ENCODE measurements at places on chromosomes 2 and 18.

DNA sequence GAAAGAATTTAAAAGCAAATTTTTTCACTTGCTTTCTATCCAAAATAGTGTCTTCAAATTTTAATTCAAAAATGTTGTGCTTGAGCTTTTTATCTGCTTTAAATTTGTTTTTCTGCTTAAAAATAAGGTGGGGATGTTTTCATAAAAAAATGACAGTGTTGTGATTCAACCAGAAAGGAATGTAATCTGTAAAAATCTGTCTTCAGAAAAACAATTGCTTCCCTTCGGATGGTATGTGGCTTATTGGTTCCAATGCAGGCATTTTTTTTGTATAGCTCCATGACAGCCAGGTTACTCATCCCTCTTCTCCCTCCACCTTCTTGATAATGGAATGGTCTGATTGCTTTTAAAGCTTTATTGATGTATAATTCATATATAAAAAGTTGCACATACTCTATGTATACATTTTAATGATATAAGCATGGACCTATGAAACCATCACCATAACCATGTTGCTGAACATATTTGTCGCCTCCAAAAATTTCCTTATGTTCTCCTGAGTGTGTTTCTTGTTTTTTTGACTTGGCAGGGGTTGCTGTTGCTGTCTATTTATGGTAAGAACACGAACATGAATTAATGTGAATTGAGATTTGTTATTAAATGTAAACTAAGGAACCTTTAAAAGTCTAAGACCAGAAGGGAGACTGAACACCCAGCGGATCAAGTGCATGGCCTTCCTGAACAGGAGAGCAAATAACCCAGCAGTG, 363.7 kb upstream of the SPHKAP start:
- DNase-seq = no peak

- no peak for DNase-seq
Measured at GRCh38 chr18:9594823-9595596, 19.3 kb downstream of the PPP4R1 start.

DNA sequence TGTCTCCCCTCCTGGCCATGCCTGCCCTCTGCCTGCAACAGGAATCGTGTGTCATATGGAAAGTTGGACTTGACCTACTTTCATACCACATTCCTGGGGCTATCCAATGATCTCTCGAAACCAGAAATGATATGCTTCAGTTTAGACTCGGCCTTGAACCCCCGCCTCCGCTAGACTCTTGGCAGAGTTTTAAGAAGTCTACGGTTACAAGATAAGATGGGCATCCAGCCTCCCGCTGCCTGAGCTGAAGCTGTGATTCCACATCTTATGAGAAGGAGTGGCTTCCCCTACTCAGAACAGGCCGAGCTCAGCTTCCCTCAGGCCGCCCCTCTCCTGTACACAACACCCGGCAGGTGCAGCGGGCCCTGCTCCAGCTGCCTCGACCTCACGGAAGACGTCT, 73.9 kb downstream of the MTCL1 start:
- no peak for DNase-seq

GRCh38 chr2:39914949-39915348, 135.9 kb upstream of the THUMPD2 start:
- no peak for DNase-seq

DNA sequence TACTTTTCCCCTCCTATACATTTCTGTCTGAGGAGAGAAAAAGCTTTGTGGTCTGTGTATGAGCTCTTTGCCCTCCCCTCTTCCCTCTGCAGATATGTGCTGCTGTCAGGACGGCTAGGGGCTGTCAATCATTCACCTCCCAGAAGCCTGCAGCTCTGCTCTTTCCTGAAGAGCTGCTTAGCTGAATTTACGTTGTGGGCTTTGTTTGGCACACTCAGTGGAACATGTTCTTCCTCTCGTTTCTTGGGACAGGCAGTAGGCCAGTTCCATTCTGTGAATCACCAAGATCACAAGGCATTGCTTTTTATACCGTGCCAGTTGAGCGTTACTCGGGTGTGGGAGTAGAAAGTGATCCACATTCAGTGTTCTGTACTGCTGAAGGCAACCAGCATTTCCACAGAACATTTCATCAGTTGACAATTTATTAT, 136.7 kb downstream of the LAMA3 start:
- no peak for DNase-seq

DNA sequence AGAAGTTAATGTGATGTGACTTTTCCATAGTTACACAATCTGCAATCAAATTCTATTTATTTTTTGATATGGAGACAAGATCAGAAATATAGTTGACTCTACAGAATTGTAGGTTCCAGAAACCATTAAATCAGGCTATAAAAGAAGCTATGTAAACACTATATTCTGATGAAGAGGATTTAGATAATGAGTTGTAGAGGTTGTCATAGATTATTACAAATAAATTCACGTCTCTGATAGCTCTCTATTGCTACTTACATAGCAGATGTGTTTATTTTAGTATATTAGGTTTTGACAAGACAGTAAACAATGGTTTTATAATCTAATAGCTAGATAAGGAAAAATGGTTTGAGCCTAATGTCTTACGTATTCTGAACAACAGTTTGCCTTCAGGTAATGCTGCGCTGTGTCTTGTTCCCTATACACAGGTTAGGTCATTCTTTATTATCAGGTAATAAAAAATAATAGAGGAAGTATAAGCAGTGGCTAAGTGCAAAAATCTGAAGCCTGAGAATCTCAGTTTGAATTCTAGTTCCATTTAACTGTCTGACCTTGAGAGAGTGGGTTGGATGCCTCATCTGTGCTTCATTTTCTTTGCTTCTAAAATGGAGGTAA, 93.4 kb downstream of the PPP1R1C start:
- DNase-seq = no peak

GRCh38 chr2:81714817-81715216, 1410.3 kb upstream of the LRRTM1 start:
- DNase-seq = no peak

- DNase-seq = no peak
Measured at GRCh38 chr18:4004183-4004829, 450.8 kb downstream of the DLGAP1 start.

DNA sequence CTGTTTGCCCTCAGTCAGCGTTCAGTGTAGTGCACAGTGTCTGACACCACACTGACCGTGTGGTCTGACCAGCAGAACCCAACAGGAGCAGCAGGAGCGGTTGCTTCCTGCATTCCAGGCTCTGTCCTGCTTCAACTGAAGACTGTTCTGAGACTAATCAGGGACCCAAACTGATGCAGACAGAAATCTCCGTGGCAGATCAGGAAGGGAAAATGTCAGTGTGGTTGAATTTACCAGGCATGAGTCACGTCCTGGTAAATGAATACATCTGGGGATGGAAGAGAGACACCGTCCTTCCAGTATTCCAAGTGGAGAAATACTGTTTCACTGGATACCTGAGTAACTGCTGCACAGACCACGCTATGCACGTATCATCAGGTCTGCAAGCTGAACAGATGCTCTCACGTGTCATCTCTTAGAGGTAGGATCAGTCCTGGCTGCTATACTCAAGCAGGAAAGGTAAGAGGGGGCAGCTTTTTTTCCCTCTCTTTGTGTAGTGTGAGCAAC, 223.6 kb upstream of the EPAS1 start:
- DNase-seq = no peak

GRCh38 chr2:23420091-23420839, 35.3 kb downstream of the KLHL29 start:
- DNase-seq = no peak

- no peak for DNase-seq
Measured at GRCh38 chr18:32621034-32621433, 150.4 kb upstream of the GAREM1 start.

DNA sequence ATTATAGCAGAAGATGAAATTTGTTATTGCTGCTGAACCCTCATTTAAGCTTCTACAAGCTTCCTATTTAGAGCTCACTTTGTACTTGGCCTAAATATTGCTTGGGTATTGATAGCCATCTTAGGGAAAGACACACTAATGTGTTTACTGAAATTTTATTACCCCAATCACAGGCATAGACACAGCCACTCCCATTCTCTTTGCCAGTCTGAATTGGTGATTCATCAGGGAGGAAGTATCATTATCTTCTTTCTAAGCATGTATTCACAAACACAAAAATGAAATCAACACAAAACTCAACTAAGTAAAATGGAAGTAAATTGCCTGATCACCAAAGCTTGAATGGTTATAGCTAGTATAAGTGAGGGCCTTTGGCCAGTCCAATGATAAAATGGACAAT, 666.3 kb downstream of the TSN start:
- DNase-seq = no peak

- DNase-seq = no peak
Measured at GRCh38 chr2:99879481-99879880, 262.9 kb downstream of the AFF3 start.

DNA sequence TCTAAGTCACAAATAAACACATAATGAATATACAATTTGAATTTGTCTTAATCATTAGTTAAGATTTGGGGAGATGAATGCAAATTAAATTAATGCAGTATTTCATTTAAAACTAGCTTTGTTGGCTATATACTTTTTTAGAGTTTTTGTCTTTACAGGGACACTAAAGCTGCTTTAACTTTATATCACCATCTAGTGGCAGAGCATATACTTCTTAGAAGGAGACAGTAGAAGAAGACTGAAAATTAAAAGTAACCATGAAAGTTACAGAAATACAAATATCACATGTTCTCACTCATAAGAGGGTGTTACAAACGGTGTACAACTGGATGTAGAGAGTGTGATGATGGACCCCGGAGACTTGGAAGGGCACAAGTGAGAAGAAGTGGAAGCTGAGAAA, 268.3 kb upstream of the NETO1 start:
- peak; percentile 8 for DNase-seq

DNA sequence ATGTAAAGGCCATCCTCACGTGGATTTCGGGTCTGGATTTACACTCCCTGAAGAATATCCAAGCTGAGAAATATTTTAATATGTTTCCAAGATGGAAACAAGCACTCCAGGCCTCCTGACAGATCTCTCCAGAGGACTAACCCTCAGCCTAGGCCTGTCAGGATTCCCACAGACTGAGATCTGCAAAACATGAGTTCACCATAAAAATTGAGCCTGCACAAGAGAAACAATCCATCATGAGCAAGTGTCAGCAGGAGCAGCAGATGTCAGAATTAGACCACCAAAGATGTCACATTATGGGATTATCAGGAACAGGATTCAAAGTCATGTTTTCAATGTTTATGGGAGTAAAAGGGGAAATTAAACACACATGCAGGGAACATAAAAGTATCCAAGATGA, 191.3 kb downstream of the TFCP2L1 start:
- DNase-seq = no peak

- DNase-seq = no peak
Measured at GRCh38 chr2:30803281-30803680, 4.0 kb downstream of the CAPN13 start.

DNA sequence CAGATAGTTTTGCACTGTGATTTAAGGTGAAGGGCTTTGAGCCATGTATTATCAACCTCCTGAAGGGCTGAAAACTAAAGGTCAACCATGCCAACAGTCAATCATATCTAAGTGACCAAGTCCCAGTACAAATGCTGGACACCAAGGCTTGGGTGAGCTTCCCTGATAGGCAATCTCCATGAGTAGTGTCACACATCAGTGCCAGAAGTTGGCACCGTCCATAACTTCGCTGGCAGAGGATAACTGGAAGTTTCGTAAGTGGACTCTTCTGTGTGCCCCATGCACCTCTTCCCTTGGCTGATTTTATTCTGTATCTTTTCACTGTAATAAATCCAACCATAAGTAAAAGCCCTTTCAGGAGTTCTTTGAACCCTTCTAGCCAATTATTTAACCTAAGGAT, 13.2 kb downstream of the REV1 start:
- no peak for DNase-seq

GRCh38 chr18:3093624-3094337, 80.8 kb upstream of the LPIN2 start:
- DNase-seq = no peak

- DNase-seq = peak; percentile 56
Measured at GRCh38 chr2:178256382-178257042, 62.2 kb downstream of the OSBPL6 start.

DNA sequence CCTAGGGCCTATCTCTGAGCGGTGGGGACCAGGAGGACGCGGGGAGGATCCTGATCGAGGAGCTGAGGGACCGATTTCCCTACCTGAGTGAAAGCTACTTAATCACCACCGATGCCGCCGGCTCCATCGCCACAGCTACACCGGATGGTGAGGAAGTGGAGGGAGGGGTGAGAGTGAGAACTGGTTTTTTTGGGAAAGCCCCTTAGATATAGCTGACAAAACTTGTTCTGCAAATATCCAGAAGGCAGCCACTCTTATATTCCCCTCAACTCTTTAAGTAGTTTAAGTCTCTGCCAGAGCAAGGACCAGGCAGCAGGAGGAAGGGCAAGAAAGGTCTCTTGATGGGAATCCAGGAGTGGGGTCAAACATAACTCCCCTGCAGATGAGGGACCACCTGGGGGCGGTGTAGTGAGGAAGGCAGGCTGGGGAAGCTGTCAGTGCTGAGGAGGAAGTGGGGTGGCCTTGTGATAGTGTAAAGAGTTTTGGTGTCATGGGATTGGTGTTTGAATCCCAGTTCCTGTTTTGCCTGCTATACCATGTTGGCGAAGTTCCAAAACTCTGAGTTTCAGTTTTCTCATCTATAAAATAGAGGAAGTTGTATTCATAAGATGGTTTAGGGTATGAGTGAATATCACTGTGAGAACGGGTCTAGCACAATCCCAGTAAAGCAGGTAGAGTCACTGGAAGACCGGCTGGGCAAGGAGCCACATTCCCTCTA, 3.4 kb downstream of the NAGK start:
- DNase-seq = no peak

DNA sequence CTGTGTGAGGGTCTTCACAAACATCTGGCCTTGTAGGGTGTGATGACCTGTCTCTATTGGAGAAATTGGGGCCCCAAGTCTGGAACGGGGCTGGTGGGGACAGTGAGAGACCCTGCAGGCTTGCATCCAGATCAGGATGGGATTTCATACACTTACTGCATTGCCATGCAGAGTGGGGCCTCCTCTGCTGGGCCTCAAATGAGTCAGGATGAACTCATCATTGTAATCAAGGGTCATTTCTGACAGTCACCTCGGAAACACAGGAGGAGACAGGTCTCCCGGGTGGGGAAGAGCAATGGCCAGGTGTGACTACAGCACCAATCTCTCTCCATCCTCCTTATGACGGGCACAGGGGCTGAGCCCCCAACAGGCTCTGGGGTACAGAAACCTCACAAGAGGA, 48.1 kb upstream of the GALR1 start:
- DNase-seq = no peak

DNA sequence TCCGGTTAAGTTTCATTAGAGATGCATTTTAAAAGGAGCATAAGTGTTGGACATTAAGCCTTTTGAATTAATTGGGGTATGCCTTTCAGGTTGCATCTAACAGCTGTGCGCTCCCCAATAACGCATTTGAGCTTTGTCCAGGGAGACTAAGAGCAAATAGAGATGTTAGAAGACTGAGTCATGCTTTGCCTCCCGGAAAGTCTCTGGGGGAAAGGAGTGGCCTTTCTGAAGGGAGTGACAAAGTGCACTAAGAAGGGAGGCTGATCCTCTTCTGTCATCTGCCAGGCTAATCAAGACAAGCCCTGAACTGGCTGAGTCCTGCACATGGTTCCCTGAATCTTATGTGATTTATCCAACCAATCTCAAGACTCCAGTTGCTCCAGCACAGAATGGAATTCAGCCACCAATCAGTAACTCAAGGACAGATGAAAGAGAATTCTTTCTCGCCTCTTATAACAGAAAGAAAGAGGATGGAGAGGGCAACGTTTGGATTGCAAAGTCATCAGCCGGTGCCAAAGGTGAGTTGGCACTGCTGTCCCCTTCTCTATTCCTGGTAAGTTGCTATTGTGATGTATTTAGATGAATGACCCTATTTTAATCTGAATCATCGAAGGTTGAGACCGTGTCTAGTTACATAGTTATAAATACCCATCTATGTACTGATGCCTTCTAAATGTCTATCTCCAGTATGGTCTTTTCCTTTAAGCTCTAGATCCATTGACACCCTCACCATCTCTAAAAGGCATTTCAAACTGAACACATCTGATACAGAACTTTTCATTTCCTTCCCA, 12.1 kb downstream of the TTL start:
- DNase-seq = no peak
